NCI-H2081 (cell line): ENCODE measurements at places on chromosomes 12 and 14.

GRCh38 chr12:124558313-124558712, 9.1 kb downstream of the NCOR2 start:
- no peak for DNase-seq

DNA sequence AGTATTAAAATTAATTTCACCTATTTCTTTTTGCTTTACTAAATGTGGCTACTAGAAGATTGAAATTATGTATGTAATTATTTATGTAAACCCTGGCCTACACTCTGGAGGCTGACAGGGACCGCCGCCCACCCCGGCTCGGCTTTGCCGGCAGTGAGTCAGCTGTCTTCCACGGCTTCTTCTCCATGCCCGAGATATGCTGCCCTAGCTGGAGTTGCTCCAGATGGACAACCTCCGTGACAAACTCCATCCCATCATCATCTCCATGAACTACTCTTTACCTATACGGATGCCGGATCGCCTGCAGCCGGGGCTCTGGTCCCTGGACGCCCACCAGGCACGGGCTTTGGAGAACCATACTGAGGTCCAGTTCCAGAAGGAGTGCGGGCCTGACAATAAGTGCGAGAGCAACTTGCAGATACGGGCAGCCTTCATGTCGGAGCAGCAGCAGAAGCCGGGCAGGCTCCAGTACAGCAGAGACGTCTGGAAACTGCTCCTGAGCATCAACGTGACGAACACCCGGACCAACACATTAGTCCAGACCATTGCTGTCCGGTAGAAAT, 86.9 kb upstream of the NID2 start:
- DNase-seq: no peak

GRCh38 chr14:70663707-70664179, 22.0 kb downstream of the TTC9 start:
- DNase-seq: no peak

DNA sequence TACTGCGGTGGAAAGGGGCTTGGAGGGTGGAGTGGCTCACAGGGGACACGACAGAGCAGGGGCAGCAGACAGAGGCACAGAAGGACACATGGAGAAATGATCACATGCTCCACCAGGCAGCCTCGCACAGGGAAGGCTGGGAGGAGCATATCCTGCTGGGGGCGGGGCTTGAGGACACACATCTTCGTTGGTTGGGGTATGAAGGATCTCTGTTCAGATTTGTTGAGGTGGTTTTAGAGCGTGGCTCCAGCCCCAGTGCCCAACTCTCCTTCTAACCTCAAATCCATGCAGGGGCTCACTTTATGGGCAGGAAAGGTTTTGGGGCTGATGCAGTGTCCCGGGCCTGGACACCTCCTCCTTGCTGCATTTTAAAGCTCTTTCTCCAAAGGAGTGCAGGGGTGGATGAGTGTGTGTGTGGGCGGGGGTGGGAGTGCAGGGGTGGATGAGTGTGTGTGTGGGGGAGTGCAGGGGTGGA, 733 bp upstream of the P3H3 start:
- DNase-seq: peak; percentile 83

- no peak for DNase-seq
Measured at GRCh38 chr12:94046626-94047410, 101.6 kb upstream of the PLXNC1 start.

DNA sequence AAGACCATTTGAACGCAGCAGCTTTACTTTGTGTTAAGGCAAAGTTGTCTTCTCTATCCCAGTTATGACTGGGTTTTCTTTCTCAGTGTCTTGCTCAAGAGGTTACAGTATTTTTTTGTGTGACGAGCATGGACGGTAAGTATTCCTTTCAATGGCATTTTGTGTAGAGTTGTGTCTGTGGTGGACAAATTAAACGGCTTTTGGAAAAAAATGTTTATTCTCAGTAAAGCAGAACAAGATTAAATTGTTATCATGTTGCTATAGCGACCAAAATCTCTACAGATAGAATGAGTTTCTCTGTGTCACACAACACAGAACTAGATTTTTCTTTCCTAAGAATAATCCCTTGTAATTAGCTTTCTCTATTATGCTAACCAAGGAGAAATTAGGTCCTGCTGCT, 417.1 kb downstream of the AEBP2 start:
- DNase-seq: no peak

GRCh38 chr14:24613747-24614146, 4.3 kb upstream of the GZMH start:
- no peak for DNase-seq

GRCh38 chr12:114395233-114395632, 10.7 kb downstream of the TBX5 start:
- DNase-seq: no peak

GRCh38 chr14:56813143-56813551, 2.9 kb upstream of the OTX2 start:
- no peak for DNase-seq

GRCh38 chr12:70648831-70649230, 11.6 kb upstream of the PTPRB start:
- DNase-seq: no peak

DNA sequence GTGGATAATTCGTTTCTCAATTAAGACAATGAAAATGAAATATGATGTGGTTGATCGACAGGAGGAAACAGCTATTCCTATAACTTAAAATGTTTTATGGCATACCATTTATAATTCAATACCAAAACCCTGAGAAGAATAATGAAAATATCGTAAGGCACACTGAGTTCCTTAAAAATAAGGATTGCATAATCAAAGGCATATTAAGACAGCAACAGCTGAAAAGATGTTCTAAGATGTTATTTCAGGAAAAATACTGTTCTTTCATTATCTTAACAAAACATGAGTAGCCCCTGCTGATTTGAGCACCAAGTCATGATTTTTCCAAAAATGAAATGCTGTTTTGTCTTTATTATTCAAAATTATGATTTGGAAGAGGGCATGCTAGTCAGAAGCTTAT, 189.4 kb upstream of the ALG10 start:
- DNase-seq: no peak

- DNase-seq: no peak
Measured at GRCh38 chr12:108888031-108888430, 8.1 kb downstream of the DAO start.

GRCh38 chr14:60276347-60276746, 27.3 kb downstream of the PPM1A start:
- DNase-seq: no peak

DNA sequence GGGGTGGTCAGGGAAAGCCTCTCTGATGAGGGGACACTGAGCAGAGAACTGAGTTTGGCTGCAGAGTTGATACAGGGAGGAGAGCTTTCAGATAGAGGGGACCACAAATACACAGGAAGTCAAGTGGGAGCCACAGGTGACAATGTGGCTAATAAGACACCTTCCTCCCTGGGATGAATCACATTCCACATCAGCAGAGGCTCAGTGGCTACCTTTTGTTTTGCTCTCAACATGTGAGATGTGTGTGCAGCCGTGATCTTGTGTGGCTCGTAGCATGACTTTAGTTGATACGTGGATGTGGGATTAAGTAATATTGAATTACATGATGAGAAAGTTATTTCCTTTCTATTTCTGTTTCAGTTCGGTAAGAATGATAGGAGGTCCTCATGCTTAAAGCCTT, 7.5 kb downstream of the CRADD start:
- no peak for DNase-seq

GRCh38 chr12:3333583-3333982, 157.4 kb upstream of the PRMT8 start:
- no peak for DNase-seq

GRCh38 chr12:39972119-39972518, 133.8 kb downstream of the SLC2A13 start:
- DNase-seq: no peak

DNA sequence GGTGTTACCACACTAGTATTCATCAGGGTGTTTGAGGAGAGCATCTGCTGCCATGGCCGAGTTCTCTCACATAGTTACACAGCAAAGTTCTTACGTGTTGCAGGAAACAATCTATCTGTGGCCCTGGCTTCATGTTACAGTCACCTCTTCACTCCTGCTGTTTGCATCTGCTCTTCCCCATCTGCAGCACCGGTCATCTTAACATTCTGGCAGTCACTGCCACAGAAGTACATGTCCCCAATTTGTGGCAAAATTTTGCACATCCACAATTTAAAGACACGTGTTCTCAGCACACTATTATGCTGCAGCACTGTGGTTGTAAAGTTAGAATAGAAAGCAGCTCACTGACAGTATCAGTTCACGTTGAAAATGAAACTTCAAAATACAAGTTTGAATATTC, 23.2 kb downstream of the MAPK1IP1L start:
- DNase-seq: no peak

DNA sequence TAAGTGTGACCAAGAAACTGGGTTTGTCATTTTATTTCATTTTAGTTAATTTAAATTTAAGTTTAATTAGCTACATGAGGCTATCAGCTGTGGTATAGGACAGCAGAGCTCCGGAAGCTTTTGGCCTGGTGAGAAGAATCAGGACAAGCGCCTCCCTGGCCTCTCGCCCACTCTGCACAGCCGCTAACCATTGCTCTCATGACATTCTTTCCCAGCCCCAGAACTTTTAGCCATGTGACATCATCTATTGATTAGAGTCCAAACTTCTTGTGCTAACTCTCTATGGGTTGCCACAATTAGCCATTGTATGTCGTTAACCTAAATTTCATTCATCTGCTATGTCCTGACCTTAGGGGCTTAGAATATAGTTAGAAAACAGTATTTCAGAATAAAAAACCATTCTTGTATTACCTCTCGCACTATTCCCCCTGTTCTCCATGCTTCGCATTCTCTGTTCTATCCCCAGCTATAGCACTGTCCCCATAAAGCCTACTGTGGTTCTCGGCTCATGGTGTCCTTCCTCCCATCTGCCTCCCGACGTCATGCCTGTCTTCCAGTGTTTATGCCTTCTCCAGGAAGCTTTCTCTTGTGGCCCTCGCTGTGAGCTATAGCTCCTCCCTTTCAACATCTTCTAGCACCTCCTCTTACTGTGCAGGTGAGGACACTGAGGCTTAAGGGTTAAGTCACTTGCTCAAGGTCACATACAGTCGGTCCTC, 23.5 kb downstream of the SSH1 start:
- DNase-seq: no peak

- peak; percentile 91 for DNase-seq
Measured at GRCh38 chr12:132560614-132561426, 49.6 kb downstream of the LRCOL1 start.

DNA sequence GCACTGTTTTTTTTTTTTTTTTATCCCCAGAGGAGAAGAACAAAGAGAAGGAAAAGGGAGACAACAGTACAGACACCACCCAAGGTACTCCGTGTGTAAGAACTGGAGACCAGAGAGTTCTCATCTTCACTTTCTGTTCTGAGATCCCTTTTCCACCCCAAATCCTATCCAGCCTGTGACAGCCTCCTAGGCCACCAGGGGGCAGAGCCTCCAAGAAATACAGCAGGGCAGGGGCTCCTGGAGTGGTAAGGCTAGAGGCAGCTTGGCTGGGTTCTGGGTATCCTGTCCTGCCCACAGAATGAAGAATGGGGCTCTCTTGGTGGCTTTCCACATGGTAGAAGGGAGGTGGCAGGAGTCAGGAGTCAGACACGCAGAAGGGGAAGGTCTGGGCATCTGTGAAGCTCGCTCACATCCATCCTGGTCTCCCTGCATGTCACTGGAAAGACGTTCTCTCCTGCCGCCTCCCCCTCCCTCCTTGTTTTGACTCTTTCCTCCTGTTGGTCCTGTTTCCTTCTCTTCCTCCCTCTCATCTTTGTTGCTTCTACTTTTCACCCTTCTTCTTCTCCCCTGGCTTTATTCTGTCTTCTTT, 12.0 kb downstream of the CLSTN3 start:
- DNase-seq: peak; percentile 33

GRCh38 chr12:3137268-3137781, 60.1 kb downstream of the TSPAN9 start:
- DNase-seq: peak; percentile 34

GRCh38 chr12:53159195-53159839, 21.2 kb upstream of the ZNF740 start:
- peak; percentile 81 for DNase-seq

GRCh38 chr14:68487805-68488590, 304.9 kb downstream of the ZFP36L1 start:
- no peak for DNase-seq

GRCh38 chr12:105982022-105982421, 156.7 kb downstream of the NUAK1 start:
- no peak for DNase-seq

- DNase-seq: no peak
Measured at GRCh38 chr12:45577844-45578399, 151.6 kb upstream of the ARID2 start.

DNA sequence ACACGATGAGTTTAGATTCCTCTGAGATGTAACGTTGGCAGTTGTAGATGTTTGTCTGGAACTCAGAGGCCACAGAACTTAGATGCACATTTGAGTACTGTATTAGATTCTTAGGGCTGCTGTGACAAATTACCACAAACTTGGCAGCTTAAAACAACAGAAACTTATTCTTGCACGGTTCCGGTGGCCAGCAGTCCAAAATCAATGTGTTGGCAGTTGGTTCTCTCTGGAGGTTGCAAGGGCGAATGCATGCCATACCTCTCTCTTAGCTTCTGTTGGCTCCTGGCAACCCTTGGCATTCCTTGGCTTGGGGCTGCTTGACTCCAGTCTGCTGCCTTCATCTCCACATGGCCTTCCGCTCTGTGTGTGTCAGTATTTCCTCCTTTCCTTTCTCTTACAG, 118.9 kb downstream of the C12orf75 start:
- DNase-seq: no peak

GRCh38 chr12:4270016-4270830, 3.3 kb upstream of the CCND2 start:
- DNase-seq: no peak

DNA sequence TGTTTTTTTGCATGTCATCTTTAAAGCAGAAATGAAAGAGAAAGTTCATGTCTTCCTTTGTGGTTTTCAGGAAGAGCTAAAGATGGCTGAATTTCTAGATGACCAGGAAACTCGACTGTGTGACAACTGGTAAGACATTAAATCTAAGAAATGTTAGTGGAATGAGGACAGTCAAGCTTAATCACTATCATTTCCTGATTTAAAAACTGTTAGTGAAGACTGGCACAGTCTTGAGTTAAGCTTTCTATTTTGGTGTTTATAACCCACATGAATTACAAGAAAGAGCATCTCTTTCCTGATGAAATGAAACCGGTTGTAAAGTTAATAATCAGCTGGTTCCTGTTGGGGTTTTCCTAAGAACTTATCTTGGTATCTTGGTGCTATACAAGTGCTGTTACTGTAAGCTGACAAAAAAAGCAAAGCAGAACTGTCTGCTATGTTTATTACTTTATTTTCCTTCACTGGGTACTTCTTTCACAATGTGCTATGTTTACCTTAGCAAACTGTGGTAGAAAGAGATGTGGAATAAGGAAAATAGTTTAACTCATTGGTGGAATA, 5.2 kb downstream of the TRAFD1 start:
- no peak for DNase-seq

DNA sequence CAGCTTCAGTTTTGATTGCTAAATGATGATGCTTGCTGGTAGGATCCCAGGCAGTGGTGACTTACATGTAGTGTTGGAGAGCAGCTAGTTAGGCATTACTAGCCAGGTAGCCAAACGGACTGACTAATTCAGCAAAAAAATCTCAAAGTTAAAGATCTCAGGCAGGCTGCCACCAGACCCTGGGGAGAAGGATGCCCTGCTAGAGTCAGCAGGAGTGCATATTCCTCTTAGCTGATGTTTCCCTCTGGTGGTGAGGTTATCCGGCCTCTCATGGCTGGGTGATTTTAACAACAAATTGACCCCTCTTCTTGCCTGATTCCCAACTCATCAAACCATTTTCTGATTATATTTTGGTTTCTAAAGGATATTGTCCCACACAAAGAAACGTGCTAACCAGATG, 2.8 kb downstream of the EFS start:
- DNase-seq: no peak
